ENCODE measurements at places on chromosomes 6 and 20.

GRCh38 chr6:63492476-63492875 is 79.8 kb upstream of the LOC128125822 start:
- no peak for DNase-seq

GRCh38 chr6:26064619-26065257 is 22.5 kb upstream of the HFE start:
- peak; percentile 73 for DNase-seq

GRCh38 chr6:71034563-71035345 is 77.9 kb upstream of the B3GAT2 start:
- no peak for DNase-seq

DNA sequence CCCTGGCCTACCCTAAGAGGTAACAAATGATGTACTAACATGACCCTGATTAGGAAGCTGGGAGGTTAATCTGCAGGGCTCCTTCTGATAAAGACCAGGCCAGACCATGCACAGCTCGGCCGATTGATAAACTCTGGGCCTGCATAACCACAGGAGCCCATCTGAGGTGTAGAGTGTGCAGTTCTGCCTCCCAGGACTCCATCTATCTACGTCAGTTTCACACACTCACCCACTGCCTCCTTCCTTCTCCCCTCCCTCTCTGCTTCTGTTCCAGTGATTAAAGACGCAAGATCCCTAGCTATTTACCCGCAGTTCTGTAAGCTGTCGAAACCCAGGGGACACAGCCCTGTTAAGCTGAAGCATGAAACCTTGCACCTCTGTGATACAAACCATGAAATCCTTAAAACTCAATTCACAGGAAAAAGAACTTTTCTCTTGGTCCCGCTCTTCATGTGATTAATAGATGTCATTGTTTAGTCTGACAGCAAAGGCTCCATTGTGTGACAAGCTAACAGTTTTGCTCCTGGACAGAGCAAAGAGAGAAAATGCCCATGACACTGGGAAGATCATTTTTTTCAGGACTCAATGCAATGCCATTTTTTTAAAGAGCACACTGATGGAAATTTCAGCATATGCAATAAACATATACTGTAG is 470.6 kb downstream of the MAFB start:
- no peak for DNase-seq

- no peak for DNase-seq
Observed at GRCh38 chr6:169933839-169934698, 182.6 kb downstream of the ERMARD start.

DNA sequence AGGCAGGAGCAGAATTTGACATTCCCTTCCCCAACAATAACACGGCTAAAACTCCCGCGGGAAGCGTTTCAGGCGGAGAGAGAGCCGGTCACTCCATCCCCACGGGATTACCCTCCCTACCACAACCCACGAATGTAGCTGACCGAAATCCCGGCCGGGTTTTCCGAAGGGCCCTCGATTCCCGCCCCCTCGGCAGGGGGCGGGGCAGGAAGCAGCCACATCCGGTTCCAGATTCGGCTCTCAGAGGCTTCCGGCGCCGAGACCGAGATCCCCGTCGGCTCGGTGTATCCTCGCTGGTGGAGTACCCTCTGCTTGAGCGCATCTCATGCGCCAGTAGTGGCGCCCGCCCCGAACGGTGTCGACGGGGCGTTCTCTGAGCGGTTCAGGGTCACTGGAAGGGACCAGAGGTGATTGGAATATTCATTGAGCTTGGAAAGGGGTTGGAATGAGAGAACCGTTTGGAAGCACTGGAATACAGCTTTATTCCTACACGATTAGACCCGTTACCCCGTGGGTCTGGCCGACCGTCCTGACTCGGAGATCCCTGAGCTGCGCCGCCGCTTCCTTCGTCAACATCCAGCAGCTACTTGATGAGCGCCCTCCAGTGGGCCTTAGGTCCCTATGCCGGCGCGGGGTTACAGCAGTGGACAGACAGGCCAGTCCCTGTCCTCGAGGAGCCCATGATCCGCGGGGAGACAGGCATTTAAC is 649 bp upstream of the RGL2 start:
- DNase-seq = peak; percentile 94

DNA sequence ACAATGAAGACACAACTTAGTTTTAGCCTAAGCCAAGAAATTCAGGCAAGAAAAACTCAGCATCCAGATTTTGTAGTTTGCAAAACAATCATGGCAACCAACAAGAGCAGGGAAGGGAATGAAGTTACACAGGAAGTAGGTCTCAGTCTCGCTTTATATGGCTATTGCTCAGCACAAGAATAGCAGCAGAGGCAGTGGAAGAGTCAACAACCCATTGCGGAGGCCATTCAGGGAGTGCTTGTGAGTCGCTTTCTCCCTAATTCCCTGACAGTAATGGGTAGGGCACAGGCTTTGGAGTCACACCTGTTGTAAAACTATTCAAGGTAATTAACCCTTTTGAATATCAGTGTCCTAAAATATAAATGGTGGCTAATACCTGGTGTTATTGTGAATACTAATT is 238.5 kb downstream of the HDGFL1 start:
- no peak for DNase-seq

- DNase-seq = no peak
Observed at GRCh38 chr6:72579865-72580264, 42.0 kb upstream of the KCNQ5 start.
